ENCODE measurements at places on chromosomes 6 and 20. TPM values are rescaled to one million over a fixed set of nuclear protein-coding genes. Genes with fewer than 3 reads are reported as not detected.

Gene ZNF133
- total RNA-seq: 7.1 TPM

- DNase-seq: no peak
Observed at GRCh38 chr6:55972091-55972490, 96.7 kb upstream of the BMP5 start.

- DNase-seq: no peak
Observed at GRCh38 chr20:38434301-38434741, 807 bp downstream of the SNHG17 start.

Gene KCNK15
- 0.26 TPM for total RNA-seq

Gene SLC24A3
- 0.26 TPM for total RNA-seq

- DNase-seq: peak; percentile 90
Observed at GRCh38 chr6:14804785-14805210, 441.1 kb upstream of the JARID2 start.

Gene BMP2
- total RNA-seq: 1.6 TPM

Gene CPXM1
- total RNA-seq: 21.5 TPM

DNA sequence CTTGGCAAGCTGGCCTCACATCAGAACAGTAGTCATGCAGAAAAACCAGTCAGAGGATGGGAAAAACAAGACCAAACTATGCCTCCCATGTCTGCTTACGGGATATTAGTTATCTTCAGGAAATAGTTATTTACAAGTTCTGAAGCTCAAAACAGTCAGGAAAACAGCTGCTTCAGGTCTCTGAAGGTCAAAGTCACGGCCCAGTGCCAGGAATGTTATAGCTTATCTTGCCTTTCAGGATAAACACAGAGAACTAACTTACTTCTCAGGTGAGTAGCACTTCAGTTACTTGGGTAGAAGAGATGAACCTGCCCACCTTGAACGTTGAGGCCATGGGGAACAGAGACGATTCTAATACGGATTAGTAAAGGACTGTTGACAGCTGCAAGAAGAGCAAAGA, 310.7 kb downstream of the KIF16B start:
- DNase-seq: no peak

Gene PACSIN1
- total RNA-seq: 6.0 TPM

DNA sequence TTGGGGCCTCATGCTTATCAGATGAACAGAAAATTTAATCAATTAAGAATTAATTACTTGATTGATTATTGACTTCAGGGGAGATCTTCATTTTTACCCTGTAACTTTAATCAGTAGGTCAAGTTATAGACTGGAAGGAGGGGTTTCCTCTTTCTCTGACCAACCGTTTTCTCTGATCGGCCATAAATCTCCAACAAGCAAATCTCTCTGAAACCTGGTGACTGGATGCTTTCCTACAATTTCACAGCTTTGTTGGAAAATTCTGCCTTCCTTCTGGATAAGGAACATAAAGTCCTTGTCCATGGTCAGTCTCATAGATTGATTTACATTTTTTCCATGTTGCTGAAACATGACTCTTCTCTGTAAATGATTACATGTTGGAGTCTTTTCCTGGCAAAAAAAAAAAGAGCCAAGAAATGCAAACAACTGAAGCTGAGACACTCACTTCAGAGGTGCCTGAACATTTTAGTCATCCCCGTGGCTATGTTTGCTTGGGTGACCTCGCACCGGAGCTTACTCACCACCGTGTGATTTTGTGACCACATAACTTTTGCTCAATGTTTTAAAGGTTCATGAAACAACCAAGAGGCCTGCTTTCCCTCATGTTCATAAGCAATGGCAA, 31.0 kb downstream of the IRF4 start:
- DNase-seq: no peak

DNA sequence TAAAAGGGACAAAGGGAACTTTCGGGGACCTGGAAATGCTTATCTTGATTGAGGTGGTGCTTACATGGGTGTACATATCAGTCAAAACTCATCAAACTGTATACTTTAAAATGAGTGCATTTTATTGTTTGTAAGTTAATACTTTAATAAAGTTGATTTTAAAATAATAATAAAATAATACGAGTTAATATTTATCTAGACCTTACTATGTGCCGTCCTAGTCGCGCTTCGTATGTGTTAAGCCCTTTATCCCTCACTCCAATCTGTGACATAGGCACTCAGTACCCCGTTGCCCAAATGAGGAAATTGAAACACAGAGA, 47.5 kb downstream of the PDYN start:
- DNase-seq: no peak

DNA sequence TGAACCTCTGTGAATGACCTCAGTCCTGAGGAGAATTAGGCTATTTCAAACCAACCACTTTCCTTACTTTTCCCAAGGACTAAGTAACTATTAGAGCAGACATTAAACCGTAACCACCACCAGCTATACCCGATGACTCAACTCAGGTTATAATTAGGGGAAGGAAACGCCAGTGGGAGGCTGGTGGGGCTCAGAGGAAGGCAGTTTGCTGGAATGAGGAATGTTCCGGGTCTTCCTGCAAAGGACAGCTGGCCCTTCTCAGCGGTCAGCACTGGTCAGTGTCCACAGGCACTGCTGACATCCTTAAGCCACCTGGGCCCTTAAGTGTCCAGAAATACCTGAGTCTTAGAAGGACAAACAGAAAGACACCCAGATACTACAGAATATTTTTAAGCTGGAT, 515.2 kb downstream of the MAFB start:
- no peak for DNase-seq

Gene AGPAT4
- total RNA-seq: 5.0 TPM

Gene SLC17A9
- total RNA-seq: 0.85 TPM

Gene KIAA0408
- 0.28 TPM for total RNA-seq

DNA sequence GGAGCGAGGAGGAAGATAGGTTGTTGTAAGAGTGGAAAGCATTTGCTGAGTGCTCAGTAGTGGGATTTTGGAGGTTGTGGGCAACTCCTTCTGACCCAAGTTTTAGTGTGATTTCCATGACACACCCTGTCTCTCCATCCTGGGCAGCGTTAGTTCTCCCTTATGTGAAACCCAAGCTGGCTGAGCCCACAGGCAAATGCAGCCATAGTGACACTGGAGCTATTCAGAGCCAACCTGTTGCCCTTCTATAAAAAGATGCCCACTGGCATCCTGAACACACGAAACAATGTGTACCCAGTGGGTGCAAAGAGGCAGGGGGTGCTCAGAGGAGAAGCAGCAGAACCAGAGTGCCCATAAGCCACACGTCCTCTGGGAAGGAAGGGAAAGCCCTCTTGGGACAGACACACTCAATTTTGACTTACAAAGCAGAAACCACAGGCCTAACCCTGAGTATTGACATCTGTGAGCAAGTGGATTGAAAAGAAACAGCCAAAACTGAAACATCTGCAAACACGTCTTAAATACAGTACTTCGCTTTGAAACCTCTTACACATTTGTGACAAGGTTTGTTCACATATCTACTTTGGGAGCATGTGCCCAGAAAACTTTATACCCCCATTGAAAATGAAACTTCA, 54.6 kb downstream of the BPIFB1 start:
- no peak for DNase-seq

- peak; percentile 64 for DNase-seq
Observed at GRCh38 chr6:57221191-57221935, 744 bp downstream of the RAB23 start.

- no peak for DNase-seq
Observed at GRCh38 chr6:22896696-22897095, 327.3 kb downstream of the HDGFL1 start.

- DNase-seq: no peak
Observed at GRCh38 chr6:89183294-89183693, 33.9 kb downstream of the GABRR1 start.

DNA sequence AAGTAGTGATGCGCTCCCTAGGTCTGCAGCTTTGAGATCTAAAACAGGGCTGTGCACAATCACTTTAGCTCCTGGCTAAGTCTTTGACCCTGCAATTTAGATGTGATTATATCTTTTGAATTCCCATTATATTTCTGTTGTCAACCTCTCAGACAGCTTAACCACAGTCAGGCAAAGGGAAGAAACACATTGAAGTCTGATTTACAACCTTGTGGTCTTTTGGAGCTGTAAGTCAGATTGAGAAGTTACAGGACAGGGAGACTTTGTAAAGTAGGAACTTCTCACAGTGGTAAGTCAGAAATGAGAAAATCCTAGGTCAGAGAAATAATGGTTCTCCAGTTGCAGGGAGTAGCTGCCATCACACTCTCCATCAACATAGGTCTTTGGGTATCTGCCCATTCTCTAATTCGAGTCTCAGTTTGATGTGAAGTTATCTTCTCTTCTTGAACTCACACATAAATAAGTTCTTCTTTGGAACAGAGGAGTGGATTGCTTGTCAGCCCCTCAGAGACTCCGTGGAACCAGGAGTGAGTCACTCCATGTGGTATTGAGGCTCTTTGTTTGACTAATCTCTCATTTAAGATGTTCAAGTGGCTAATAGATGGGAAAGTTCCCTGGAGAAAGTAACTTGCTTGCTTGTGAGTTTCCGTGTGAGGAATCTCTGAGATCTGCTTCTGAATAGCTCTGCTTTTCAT, 35.0 kb upstream of the SGK1 start:
- no peak for DNase-seq

- no peak for DNase-seq
Observed at GRCh38 chr6:37516076-37516919, 16.6 kb upstream of the CCDC167 start.

Gene WFDC9
- total RNA-seq: not detected

- DNase-seq: no peak
Observed at GRCh38 chr6:65948062-65948461, 241.0 kb upstream of the EYS start.

- DNase-seq: no peak
Observed at GRCh38 chr6:54706391-54706790, 140.2 kb upstream of the FAM83B start.

Gene C6orf15
- not detected for total RNA-seq

DNA sequence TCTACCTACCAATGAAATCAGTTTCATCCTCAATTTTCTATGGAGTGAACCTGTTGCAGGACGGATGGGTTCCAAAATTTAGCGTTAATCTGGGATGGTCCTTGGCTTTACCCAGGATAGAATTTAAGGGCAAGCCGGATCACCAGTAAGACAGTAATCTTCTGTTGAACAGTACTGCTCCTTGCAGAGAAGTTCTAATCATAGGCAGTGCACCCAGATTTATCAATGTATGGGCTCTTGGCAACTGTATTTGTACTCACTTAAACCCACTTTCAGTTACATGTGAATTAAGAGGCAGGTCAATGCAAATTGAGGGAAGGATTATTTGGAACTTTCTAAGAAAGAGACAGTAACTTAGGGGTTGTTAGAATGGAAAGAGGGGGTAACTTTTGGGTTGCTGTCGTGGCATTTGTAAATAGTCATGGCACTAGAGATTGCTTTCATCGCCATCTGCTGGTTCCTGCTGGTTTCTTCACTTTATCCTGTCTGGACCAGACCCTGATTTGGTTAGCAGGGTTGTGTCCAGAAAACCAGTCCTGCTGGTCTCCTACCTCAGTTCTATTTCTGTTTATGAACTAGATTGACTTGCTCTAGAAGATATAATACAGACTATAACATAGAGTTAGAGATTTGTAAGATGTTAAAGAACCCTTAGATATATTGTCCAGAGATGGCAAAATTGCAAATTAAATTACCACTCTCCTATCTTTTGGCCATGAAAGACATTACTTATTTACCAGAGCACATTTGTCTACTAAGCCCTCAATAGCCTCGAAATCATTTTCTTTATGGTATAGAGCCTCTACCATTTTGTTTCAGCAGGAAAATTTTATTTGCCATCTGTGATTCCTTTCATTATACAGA, 646.3 kb downstream of the UTRN start:
- no peak for DNase-seq

Gene HLA-DRA
- 55.2 TPM for total RNA-seq

Gene MCCD1
- total RNA-seq: not detected

Gene TEAD3
- 44.3 TPM for total RNA-seq

Gene LY6G6F
- total RNA-seq: not detected

GRCh38 chr6:7974938-7975763, 64.6 kb upstream of the TXNDC5 start:
- peak; percentile 91 for DNase-seq

DNA sequence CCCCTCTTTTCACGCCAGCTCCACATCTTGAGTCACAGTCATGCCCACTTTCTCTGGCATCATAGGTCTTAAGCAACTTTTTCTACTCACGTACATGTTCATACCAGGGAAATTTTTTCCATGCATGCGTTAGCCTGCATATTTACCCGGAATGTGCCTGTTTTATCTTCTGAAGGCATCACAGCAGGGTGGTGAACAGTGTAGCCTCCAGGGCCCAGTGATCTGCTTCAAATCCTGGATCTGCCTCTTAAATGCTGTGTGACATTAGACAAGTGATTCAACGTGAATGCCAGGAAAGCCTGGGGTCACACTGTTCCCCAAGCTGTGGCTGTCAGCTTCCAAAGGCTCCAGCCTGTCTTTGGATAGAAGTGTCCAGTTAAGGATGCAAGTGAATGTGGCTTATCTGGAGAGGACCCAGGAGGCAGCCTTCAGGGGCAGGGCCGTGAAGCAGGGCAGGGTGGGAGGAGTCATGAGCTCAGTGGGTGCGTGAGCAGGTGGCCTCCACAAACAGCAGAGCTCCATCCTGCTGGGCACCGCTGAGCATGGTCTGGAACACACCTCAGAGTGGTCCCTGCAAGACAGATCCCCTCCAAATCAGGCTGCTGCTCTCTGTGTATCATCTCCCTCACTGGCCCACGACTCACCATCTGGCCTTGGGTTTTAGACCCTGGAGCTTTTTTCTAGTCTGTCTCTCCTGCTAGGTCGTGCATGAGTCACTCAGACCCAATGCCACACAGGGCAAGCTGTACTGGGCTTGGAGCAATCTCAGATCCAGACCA, 30.4 kb upstream of the CD93 start:
- no peak for DNase-seq

DNA sequence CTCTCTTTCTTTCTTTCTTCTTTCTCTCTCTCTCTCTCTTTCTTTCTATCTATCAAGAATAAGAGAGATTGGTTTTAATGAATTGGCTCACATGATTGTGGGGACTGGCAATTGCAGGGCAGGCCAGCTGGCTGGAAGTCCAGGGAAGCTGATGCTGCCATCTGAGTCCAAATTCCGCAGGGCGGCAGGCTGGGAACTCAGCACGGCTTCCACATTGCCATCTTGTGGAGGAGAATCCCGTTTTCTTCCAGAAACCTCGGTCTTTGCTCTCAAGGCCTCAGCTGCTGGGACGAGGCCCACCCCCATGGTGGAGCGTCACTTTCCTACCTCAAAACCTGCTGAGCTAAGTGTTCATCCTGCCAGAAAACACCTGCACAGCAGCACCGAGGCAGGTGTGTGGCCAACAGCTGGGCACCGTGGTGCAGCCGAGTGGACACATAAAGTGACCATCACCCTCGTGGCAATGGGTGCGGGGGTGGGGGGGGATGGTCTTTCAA, 58.8 kb upstream of the SLCO4A1 start:
- DNase-seq: no peak

GRCh38 chr6:50380406-50381098, 330.8 kb upstream of the DEFB112 start:
- no peak for DNase-seq

- DNase-seq: no peak
Observed at GRCh38 chr6:29671026-29671425, 9.9 kb downstream of the ZFP57 start.

GRCh38 chr6:3797231-3798054, 45.9 kb upstream of the PXDC1 start:
- DNase-seq: no peak
